CD4-positive, alpha-beta T cell treated with Interleukin-4 for 1 hour (primary cell): ENCODE measurements at places on chromosomes 4 and X.

- DNase-seq = no peak
Observed at GRCh38 chrX:10875995-10876394, 235.1 kb upstream of the HCCS start.

- peak; percentile 76 for DNase-seq
Observed at GRCh38 chr4:6917461-6918271, 8.0 kb downstream of the TBC1D14 start.

DNA sequence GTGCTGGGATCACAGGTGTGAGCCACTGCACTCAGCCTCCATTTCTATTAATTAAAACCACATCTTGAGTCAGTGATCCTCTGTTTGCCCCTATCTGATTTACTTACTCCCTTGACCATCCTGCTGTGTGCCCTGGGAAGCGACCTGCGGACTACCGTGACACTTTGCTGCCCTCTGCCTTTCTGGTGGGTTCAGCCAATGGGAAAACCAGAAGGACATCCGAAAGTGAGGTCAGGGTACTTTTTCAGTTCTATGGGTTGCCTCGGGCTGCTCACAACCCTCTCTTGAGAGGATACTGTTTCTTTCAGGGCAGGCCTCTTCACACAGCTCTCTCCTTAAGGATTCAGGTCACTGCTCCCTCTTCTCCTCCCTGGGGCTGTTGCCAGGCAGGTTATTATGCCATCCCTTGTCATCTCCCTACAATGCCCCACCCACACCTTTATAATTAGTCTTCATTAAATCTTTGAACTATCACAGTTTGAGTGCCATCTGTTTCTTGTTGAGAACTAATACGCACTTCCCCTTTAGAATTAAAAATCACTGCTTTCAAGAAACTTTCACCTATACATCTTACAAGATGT lies 21.4 kb downstream of the PLAC8 start:
- DNase-seq = no peak

DNA sequence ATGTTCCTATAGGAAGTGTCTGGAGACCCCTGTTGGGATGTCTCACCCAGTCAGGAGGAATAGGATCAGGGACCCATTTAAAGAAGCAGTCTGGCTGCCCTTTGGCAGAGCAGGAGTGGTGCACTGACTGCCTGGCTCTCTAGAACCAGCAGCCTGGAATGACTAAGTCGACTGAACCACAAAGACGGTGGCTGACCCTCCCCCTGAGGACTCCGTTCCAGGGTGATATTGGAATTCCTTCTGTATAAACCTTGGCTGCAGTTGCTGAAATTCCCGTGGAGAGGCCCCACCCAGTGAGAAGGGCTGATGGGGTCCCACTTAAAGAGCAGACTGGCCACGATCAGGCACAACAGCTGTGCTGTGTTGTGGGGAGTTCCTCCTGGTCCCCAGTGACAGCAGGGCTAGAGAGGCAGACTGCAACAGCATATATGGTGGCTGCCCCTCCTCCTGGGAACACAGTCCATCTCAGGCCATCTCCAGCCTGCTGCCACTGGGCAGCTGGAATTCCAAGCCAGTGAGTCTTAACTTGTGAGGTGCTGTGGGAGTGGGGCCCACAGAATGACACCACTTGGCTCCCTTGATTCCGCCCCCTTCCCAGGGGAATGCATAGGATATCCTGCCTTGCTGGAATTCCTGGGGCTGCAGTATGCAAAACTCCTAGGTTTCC lies 41.8 kb upstream of the RLIM start:
- no peak for DNase-seq

DNA sequence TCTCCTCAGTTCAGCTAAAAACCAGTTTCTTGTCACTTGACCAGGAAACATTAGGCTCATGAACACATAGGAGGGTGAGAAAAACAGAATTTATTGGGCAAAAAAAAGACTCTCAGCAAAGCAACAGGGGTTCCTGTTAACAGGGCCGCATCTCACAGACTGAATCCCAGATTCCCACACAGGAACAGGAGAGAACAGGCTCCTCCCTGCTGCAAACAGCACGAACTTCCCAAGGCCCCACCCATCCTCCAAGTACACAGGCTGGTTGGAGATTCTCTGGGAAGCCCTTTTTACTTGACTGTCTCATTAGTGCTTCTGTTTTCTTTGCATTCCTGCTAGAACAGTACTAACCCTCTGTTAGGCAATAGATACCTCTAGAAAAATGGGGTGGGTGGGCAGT lies 52.4 kb upstream of the IL21 start:
- no peak for DNase-seq

DNA sequence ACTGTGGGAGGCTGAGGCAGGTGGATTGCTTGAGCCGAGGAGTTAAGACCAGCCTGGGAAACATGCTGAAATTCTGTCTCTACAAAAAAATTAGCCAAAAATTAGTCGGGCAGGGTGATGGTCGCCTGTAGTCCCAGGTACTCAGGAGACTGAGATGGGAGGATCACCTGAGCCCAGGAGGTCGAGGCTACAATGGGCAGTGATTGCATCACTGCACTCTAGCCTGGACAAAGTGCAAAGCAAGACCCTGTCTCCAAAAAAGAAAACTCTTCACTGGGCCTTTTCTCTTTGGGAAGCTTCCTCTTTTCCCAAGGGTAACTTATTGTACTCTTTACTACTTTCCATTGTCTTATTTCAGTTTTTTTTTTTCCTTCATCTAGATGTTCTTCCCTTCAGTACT lies 88.9 kb downstream of the UBE2K start:
- DNase-seq = no peak

DNA sequence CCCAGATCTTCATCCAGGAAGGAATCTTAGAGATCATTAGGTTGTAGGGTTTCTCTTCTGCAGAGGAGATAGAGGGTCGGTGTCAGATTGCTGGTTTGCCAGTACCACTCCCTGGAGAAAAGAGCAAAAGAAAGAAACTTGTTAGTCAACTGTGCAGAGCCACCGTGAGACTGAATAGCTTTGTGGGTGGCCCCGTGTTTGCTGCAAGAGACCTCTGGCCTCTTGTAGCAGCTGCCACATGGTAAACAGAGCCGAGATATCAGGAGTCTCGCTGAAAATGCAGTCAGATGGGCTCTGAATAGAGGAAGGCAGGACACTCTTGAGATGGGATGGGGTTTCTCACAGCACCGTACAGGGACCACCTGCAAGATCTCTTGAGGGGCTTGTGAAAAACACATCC lies 149.7 kb downstream of the PTTG2 start:
- no peak for DNase-seq

GRCh38 chrX:31329298-31329697 lies 257.5 kb upstream of the FTHL17 start:
- DNase-seq = no peak

DNA sequence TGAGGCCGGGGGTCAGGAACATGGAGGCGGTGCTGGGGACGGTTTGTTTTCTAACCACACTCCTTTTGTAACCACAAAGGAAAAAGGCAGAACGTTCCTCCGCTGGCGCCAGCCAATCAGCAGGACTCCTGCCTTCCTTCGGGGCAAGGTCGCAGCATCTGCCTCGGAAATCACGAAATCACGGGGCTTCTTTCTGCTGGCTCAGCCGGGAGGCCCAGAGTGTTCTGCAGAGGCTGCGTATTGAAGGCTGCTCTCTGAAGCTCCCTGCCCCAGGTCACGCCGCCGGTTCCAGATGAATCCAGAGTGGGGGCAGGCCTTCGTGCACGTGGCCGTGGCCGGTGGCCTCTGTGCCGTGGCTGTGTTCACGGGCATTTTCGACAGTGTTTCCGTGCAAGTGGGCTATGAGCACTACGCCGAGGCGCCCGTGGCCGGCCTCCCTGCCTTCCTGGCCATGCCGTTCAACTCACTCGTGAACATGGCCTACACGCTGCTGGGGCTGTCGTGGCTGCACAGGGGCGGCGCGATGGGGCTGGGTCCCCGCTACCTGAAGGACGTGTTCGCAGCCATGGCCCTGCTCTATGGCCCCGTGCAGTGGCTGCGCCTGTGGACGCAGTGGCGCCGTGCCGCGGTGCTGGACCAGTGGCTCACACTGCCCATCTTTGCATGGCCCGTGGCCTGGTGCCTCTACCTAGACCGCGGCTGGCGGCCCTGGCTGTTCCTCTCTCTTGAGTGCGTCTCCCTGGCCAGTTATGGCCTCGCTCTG lies 9.4 kb downstream of the TMEM187 start:
- DNase-seq = peak; percentile 77

DNA sequence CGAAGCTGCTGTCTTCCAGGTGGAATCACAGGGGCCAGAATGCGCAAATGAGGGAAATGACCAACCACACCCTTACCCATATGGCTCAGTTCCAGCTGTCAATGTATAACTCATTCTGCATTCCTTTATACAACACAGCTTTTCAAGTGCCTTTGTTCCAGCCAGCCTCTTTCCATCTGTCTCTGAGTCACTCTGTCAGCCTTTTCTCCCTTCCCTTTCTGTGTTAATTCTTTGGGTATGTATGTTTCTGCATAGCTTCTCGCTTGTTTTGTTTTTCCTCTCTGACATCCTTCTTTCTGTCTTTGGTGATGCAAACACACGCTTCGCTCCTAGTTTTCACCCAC lies 54.5 kb downstream of the RS1 start:
- DNase-seq = no peak

GRCh38 chr4:14168919-14169318 lies 541.4 kb upstream of the BOD1L1 start:
- DNase-seq = peak; percentile 29

DNA sequence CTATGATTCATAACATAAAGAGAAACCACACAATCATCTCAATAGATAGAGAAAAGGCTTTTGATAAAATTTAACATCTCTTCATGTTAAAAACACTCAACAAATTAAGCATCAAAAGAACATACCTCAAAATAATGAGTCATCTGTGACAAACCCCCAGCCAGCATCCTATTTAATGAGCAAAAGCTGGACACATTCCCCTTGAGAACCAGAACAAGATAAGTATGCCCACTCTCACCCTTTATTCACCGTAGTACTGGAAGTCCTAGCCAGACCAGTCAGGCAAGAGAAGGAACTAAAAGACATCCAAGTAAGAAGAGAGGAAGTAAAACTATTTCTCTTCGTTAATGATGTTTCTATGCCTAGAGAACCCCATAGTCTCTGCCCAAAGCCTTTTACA lies 507.2 kb downstream of the PABPC4L start:
- no peak for DNase-seq

DNA sequence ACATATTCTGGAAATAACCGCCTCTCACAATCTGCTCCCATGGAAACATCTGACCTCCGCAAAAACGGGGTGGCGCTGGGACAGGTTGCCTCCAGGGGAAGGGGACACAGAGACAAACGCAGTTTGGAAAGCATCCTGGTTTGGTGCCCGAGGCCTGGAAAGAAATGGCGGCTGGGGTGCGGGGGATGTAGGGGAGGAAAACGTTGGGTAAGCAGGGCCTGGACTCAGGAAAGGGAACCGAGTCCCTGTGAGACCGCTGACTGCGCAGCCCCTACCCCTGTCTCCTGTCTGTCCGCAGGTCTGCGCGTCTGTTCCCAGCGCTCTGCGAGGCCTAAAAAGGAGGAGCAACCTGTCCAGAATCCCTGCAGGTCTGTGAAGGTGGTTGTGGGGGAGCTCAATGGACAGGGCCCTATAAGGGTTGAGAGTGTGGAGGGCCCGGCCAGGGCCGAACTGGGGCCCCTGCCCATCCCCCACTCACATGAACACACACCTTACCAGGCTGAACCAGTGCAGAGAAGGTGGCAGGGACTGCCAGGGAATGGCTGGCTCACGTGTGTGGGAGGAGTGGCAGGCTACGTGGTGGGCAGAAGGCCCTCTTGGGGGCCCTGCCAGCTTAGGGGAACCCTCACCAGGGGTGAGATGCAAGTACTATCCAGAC lies 672 bp downstream of the TCEAL3 start:
- no peak for DNase-seq

GRCh38 chrX:73855546-73855945 lies 292.5 kb downstream of the CHIC1 start:
- peak; percentile 74 for DNase-seq

DNA sequence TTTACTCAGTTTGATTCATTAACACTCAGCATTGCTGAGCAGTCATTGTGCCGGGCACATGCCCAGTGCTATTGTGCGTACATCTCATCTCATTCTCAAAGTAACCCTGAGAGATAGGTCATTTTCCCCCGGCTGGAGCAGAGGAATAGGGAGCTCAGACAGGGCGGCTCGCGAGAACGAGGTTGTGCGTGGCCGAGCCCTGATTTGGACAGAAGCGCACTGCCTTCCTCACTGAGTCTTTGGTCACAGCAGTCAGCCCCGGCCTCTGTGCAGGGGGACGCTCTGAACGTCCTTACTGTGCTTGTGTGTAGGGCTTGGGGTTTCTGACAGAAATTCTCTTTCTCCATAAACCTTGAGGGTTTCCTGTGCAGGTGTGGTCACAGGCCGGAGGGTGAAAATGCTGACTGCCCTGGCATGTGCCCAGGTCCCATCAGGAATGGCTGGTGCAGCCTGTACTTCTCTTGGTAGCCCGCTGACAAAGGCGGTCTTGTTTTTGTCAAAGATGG lies 39.5 kb downstream of the NOP14 start:
- DNase-seq = no peak

- no peak for DNase-seq
Observed at GRCh38 chrX:153302796-153303195, 18.8 kb downstream of the PNMA6F start.

DNA sequence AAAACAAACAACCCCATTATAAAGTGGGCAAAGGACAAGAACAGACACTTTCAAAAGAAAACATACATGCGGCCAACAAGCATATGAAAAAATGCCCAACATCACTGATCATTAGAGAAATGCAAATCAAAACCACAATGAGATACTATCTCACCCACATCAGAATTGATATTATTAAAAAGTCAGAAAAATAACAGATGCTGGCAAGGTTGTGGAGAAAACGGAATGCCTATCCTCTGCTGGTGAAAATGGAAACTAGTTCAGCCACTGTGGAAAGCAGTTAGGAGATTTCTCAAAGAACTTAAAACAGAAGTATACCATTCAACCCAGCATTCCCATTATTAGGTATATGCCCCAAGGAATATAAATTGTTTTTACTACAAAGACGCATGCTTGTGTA lies 112.5 kb downstream of the JADE1 start:
- DNase-seq = no peak

- no peak for DNase-seq
Observed at GRCh38 chr4:86717651-86718050, 123.5 kb downstream of the PTPN13 start.

DNA sequence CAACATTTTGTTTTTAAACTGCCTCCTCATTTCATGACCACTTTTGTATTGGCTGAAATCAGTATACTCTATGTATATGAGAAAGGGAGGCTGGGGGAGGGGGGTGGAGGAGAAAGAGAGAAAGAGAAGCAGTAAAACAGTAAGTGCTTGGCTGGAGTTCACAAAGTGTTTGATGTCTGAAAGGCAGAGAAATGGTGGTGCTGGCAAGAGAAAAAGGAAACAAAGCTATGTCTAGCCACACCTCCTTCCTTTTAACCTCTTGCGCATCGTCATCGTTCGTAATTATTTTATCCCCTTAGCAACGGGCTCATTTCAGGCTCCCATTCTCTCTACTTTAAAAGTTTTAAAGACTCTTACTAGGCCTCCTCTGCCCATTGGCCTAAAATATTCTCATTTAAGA lies 25.6 kb downstream of the RPA4 start:
- no peak for DNase-seq
